ENCODE measurements at places on chromosomes 4 and X. TPM values are rescaled to one million over a fixed set of nuclear protein-coding genes. Genes with fewer than 3 reads are reported as not detected.
A peak's percentile ranks its signal among the peaks of the same experiment; 100 is the strongest.

DNA sequence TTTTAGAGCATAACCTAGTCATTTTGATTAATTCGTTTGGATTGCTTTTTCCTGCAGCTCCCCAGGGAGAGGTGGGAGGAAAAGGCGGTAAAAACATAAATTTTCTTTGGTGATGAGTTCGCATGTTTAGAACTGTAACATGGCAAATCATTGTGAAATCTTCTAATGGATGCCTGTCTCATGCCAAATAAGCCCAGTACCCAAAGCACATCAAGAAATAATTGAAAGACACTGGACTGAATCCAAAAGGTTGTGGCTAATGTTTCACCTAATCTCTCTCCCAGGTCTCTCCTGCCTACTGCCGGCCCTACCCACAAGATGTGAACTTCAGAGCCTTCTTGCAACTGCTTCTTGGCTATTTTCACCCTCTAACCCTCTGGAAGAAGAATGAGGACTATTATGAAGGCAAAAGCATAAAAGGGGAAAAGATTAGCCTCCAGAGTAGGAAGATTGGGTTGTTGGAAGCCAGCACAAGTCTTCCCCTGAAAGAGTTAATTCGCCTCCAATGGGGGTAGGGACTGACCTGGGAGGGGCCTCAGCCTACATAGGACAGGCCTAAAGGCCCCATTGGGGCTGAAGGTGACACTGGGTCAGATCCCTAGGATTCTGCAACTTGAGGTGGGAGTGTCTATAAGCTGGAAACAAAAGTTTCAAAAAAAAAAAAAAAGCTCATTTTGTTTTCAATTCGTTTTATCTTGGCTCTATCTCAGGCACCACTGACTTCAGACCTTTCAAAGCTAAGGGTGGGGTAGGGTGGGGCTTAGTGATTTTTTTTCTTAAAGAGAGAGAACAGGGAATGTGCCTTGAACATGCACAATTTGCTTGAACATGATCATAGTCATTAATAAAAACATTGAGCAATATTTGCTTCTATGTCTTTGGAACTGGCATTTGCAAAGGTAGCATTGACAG is 278.6 kb upstream of the KLF3 start:
- H3K27me3 ChIP-seq = no peaks in the 10 kb centered on the region
- H3K4me3 ChIP-seq = no peak overlapping the region
- peaks cover 41% of the 10 kb centered on the region for H3K4me1 ChIP-seq
- DNase-seq = no peak

GRCh38 chr4:89482251-89482650 is 174.7 kb upstream of the GPRIN3 start:
- H3K36me3 ChIP-seq = no peaks in the 10 kb centered on the region
- H3K27ac ChIP-seq = no peak overlapping the region
- H3K27me3 ChIP-seq = no peaks in the 10 kb centered on the region
- DNase-seq = no peak
- no peak overlapping the region for H3K4me3 ChIP-seq

- DNase-seq = no peak
- peaks cover 86% of the 10 kb centered on the region for H3K27me3 ChIP-seq
- no peaks in the 10 kb centered on the region for H3K36me3 ChIP-seq
- no peak overlapping the region for H3K4me3 ChIP-seq
These were observed 19.6 kb downstream of the NKX3-2 start for GRCh38 chr4:13524504-13525243.

GRCh38 chrX:30973784-30974427 is 84.9 kb upstream of the TAB3 start:
- H3K27ac ChIP-seq = no peak overlapping the region
- no peak for DNase-seq
- H3K4me1 ChIP-seq = no peaks in the 10 kb centered on the region
- no peaks in the 10 kb centered on the region for H3K36me3 ChIP-seq
- H3K27me3 ChIP-seq = no peaks in the 10 kb centered on the region

- no peak overlapping the region for H3K4me3 ChIP-seq
- no peaks in the 10 kb centered on the region for H3K4me1 ChIP-seq
- no peak overlapping the region for H3K27ac ChIP-seq
- no peaks in the 10 kb centered on the region for H3K36me3 ChIP-seq
- no peak for DNase-seq
- H3K27me3 ChIP-seq = no peaks in the 10 kb centered on the region
These were observed 313.4 kb downstream of the TENM3 start for GRCh38 chr4:182556580-182556979.

DNA sequence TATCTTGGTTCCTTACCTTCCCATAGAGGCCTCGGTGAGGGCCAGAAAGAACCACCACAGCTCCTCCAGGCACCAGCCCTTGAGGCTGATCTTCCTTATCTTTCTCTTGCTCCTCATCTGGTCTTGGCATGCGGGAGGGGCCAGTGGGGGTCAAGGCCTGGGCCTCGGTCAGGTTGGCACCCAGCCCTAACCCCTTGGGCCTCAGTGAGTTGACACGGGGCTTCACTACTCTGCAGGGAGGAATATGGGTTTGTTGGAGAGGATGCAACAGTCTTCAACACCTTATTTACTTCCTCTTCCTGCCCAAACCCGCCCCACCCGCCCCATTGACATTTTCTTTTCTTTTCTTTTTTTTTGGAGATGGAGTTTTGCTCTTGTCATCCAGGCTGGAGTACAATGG is 6.0 kb downstream of the GPKOW start:
- H3K27ac ChIP-seq = no peak overlapping the region
- H3K4me3 ChIP-seq = no peak overlapping the region
- peaks cover 3% of the 10 kb centered on the region for H3K4me1 ChIP-seq
- no peaks in the 10 kb centered on the region for H3K27me3 ChIP-seq

- no peak overlapping the region for H3K27ac ChIP-seq
- H3K4me3 ChIP-seq = no peak overlapping the region
- no peak for DNase-seq
- H3K4me1 ChIP-seq = peaks cover 8% of the 10 kb centered on the region
- H3K27me3 ChIP-seq = no peaks in the 10 kb centered on the region
These were observed 44.4 kb upstream of the STOX2 start for GRCh38 chr4:183860731-183861130.

DNA sequence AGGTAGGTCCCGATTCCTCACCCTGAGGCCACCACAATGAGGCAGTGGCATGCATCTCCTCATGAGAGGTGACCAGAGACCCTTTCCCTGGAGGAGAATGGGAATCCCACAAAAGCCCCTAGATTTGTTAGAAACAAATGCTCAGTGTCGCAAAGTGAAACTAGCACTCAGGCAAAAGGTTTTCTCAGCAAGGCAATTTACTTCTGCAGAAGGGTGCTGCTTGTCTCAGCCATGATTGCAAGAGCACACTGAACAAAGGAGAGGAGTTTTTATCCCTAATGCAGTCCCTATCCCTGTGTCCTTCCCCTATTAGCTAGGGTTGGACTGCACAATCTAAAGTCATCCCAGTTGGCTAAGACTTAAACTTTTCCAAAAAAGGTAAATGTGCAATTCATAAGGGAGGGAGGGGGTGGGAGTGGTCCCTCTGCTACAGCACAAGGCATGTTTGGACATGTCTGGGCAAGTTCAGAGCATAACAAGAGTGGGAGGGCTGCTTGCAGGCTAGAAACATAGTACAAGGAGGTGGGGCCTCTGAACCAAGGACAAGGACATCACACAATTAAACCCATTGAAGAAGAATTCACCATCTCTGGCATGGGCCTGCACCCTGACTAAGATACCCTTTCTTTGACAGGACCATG is 185.3 kb downstream of the CCNG2 start:
- H3K4me3 ChIP-seq = no peak overlapping the region
- H3K27me3 ChIP-seq = no peaks in the 10 kb centered on the region
- no peaks in the 10 kb centered on the region for H3K36me3 ChIP-seq
- no peaks in the 10 kb centered on the region for H3K4me1 ChIP-seq

GRCh38 chr4:26081795-26082498 is 167.9 kb downstream of the SMIM20 start:
- no peak overlapping the region for H3K27ac ChIP-seq
- H3K4me1 ChIP-seq = peaks cover 22% of the 10 kb centered on the region
- no peaks in the 10 kb centered on the region for H3K27me3 ChIP-seq

GRCh38 chrX:128216364-128216763 is 164.2 kb upstream of the ACTRT1 start:
- no peak for DNase-seq
- no peak overlapping the region for H3K27ac ChIP-seq
- no peak overlapping the region for H3K4me3 ChIP-seq
- no peaks in the 10 kb centered on the region for H3K36me3 ChIP-seq
- H3K4me1 ChIP-seq = no peaks in the 10 kb centered on the region
- H3K27me3 ChIP-seq = no peaks in the 10 kb centered on the region

DNA sequence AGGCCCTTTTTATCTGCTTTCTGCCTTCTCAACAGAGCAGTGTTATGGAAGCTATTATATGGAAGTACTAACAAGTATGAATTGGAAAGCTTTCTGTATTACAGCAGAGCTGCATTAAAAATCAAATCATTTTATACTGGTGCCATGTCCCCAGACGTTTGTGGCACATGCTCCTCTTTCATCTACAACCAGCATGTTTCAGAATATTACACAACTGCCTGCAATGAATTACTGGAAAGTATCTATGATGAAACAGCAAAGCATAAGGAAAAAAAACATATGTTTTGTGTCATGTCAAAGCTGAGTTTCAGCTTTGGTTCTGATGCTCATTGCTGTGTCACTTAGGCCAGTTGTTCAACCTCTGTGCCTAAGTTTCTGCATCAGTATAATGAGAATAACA is 576.8 kb downstream of the GBA3 start:
- DNase-seq = no peak
- H3K36me3 ChIP-seq = no peaks in the 10 kb centered on the region
- no peak overlapping the region for H3K4me3 ChIP-seq
- no peaks in the 10 kb centered on the region for H3K4me1 ChIP-seq
- no peaks in the 10 kb centered on the region for H3K27me3 ChIP-seq
- no peak overlapping the region for H3K27ac ChIP-seq

GRCh38 chr4:38085751-38086150 is 125.6 kb downstream of the PTTG2 start:
- H3K4me3 ChIP-seq = no peak overlapping the region
- peaks cover 12% of the 10 kb centered on the region for H3K36me3 ChIP-seq
- H3K4me1 ChIP-seq = no peaks in the 10 kb centered on the region
- no peaks in the 10 kb centered on the region for H3K27me3 ChIP-seq
- H3K27ac ChIP-seq = no peak overlapping the region
- DNase-seq = no peak

GRCh38 chr4:32798471-32799159 is 2078.4 kb downstream of the PCDH7 start:
- no peak overlapping the region for H3K27ac ChIP-seq
- no peak for DNase-seq
- no peaks in the 10 kb centered on the region for H3K27me3 ChIP-seq
- no peak overlapping the region for H3K4me3 ChIP-seq

GRCh38 chrX:22690116-22690515 is 309.6 kb upstream of the DDX53 start:
- H3K27ac ChIP-seq = no peak overlapping the region
- no peak overlapping the region for H3K4me3 ChIP-seq
- H3K27me3 ChIP-seq = no peaks in the 10 kb centered on the region
- H3K4me1 ChIP-seq = no peaks in the 10 kb centered on the region
- H3K36me3 ChIP-seq = no peaks in the 10 kb centered on the region

- no peak for DNase-seq
- H3K4me1 ChIP-seq = no peaks in the 10 kb centered on the region
- H3K27me3 ChIP-seq = no peaks in the 10 kb centered on the region
- no peaks in the 10 kb centered on the region for H3K36me3 ChIP-seq
- peak overlapping the region; percentile 58 for H3K27ac ChIP-seq
- peak overlapping the region; percentile 46 for H3K4me3 ChIP-seq
These were observed 9.6 kb upstream of the TSPYL2 start for GRCh38 chrX:53072418-53073114.

DNA sequence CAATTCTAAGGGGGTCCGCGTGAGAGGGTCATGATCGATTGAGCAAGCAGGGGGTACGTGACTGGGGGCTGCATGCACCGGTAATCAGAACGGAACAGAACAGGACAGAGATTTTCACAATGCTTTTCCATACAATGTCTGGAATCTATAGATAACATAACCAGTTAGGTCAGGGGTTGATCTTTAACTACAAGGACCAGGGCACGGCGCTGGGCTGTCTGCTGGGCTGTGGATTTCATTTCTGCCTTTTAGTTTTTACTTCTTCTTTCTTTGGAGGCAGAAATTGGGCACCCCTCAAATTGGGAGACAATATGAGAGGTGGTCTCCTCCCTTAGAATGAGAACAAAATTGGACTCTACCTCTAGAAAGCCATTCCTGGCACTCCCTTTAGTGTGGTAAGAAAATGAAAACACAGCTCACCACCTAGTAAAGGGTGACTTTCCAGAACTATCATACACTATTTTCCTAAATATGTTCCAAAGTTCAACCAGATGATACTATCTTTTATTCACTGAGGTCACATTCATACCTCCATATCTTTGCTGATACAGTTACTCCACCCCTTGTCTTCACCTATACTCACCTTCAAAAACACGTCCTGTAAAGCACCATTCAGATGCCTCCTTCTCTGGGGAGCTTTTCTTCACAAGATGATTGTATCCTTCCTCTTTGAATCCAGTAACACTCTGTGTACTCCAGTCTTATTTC is 1058.3 kb upstream of the SLIT2 start:
- H3K4me1 ChIP-seq = no peaks in the 10 kb centered on the region
- H3K4me3 ChIP-seq = no peak overlapping the region
- DNase-seq = no peak
- H3K36me3 ChIP-seq = no peaks in the 10 kb centered on the region

DNA sequence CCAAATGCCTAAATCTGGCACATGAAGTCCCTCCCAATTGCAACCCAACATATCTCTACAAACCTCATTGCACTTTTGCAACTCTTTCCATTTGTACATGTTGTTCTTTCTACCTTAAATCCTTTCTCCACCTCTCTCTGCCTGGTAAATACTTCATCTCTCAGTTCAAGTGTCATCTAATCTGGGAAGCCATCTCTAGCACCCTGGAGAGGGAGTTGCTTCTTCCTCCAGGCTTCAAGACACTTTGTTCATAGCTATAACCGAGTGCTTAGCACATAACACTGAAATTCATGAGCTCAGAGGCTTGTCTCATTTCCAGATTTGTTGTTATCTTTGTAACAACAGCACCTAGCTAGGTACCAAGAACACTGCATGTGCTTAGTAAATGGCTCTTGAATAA is 114.8 kb upstream of the NAP1L5 start:
- no peaks in the 10 kb centered on the region for H3K36me3 ChIP-seq
- DNase-seq = no peak
- H3K4me3 ChIP-seq = no peak overlapping the region
- H3K27me3 ChIP-seq = no peaks in the 10 kb centered on the region
- H3K4me1 ChIP-seq = peaks cover 43% of the 10 kb centered on the region

DNA sequence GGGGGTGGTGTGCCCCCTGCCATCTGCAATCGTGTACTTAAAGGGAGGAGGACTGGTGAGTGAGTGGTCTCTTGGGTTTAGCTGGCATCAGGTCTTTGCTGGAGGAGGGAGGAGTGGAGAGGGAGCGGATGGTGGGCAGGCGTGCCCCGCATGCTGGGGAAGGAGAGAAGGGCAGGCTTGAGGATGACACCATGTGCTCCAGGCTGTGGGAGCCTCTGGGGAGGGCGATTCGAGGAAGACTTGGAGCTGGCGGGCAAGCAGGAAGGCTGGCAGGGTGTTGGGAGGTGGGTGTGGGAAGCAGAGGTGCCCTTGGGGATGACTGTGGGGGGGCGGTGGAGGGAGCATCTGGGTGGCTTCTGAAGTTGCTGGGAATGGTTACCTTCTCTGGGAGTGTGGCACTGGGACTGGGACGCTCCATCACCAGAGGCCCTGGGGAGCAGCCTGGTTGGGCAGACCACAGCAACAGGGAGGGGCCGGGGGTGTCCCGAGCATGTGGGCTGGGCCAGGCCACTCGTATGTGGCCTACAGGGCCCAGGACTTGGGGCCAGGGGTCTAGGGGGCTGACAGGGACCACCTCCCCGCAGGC is 30.8 kb upstream of the AFAP1 start:
- H3K36me3 ChIP-seq = no peaks in the 10 kb centered on the region
- DNase-seq = no peak
- peak overlapping the region; percentile 32 for H3K4me3 ChIP-seq
- peak overlapping the region; percentile 81 for H3K27ac ChIP-seq
- H3K4me1 ChIP-seq = peaks cover 45% of the 10 kb centered on the region

The PAGE2 gene
- not detected for total RNA-seq

The CT55 gene
- not detected for total RNA-seq

The SASH3 gene
- 74.9 TPM for total RNA-seq

The LDB2 gene
- 113 TPM for total RNA-seq

The H2BW2 gene
- total RNA-seq = not detected

The GYPE gene
- 2.5 TPM for total RNA-seq

The AIFM1 gene
- total RNA-seq = 23.1 TPM

Data from lower lobe of right lung (tissue), 2 donors.